ENCODE measurements at places on chromosomes 12 and 14.

DNA sequence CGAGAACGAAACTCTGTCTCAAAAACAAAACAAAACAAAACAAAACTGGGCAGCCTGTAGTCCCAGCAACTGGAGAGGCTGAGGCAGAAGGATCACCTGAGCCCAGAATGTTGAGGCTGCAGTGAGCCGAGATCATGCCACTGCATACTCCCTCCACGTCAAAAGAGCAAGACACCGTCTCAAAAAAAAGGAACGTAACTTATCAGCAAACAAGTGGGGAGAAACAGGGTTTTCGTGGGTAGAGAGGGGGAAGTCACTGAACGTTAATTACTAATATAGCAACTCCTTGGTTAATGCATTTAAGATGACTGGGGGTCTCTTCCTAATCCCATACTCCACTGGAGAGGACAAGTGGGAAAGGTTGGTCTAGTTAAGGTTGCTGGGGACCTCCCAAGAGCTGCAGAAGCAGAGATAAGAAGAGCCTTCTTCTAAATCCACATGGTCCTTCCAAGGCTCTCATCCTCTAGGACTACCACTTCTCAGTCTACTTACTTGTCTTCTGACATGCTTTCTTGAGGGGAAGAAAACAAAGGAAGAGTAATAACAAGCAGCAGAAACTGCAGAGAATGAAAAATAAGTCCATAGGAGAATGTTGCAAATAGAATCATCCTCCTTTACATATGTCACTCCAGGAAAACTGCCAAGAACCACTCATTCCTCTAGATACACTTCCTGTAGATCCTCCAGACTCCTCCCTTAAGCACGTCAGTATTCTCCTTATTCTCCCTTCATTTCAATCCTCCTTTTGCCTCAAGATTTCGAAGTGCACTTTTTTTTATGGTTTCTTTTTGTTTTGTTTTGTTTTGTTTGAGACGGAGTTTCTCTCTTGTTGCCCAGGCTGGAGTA, 5.8 kb downstream of the NUMB start:
- no peak for DNase-seq

- no peak for DNase-seq
Measured at GRCh38 chr14:65723348-65723747, 310.8 kb downstream of the FUT8 start.

DNA sequence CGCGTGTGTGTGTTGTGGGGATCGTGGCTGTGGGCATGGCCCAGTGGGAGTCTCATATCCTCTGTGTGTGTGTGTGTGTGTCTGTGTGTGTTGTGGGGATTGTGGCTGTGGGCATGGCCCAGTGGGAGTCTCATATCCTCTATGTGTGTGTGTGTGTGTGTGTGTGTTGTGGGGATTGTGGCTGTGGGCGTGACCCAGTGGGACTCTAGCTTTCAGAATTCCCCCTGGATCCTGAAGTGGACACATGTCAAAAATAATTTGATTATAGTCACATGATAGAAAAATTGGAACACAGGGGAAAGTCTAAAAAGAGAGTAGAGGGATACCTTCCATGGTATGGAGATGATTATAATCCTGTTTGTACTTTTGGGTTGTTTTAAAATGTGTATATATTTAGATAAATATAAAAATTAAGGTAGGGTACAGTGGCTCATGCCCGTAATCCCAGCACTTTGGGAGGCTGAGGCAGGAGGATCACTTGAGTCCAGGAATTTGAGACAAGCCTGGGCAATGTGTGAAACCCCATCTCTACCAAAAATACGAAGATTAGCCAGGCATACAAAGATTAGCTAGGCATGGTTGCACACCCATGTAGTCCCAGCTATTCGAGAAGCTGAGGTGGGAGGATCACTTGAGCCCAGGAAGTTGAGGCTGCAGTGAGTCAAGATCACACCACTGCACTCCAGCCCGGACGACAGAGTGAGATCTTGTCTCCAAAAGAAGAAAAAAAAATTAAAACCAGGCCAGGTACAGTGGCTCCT, 11.0 kb downstream of the PAPLN start:
- no peak for DNase-seq

DNA sequence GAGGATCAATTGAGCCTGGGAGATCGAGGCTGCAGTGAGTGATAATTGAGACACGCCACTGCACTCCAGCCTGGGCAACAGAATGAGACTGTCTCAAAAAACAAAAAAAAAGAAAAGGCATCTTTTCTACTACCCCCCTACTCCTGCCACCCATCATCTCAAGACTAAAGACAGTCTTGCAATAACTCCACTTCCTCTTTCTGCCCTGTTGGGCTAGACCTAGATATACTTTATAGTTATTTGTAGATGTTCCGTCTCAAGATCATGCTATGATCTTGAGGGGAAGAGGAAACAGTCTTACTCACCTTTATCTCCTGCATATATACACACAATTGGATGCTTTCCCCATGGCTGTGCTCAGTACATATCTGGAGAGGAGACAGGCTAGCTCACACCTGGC, 12.1 kb upstream of the ESPL1 start:
- no peak for DNase-seq

GRCh38 chr14:72717220-72717619, 176.7 kb downstream of the DPF3 start:
- DNase-seq: no peak

DNA sequence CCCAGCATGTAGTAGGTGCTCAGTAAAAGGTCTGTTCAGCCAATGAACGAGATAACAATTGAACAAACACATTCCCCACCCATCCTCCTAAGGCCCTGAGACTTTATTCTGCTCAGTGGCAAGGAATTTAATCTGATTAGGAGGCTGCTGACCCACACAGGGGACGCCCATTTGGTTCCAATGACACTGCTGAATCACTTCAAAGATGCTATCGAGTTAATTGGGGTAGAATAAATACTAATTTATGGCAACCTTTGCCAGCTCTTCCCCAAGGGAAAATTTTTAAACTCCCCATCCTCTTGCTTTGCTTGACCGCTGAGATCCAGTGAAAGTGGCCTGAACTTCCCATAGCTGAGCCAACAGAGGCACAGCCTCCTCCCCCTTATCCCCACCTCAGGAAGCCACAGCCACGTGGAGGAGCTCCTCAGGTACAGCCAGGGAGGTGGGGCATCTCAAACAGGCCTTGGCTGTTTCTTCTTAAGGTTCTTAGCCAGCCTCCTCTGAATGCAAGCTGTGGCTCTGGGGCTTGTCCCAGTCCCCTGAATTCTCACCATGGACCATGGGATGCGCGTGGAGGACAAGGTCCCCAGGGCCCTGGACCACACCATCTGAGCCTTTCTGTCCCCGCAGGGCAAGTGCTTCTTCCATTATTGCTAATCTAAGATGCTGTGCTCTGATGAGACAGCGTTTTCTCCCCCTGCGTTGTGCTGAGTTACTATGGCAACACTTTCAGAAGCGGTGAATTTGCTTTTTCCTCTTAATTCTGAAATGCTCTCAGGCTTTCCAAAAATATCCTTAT, 26.7 kb downstream of the C14orf132 start:
- no peak for DNase-seq

- peak; percentile 34 for DNase-seq
Measured at GRCh38 chr12:1246637-1247036, 255.6 kb downstream of the ERC1 start.

- no peak for DNase-seq
Measured at GRCh38 chr14:32011225-32011624, 65.9 kb upstream of the ARHGAP5 start.

DNA sequence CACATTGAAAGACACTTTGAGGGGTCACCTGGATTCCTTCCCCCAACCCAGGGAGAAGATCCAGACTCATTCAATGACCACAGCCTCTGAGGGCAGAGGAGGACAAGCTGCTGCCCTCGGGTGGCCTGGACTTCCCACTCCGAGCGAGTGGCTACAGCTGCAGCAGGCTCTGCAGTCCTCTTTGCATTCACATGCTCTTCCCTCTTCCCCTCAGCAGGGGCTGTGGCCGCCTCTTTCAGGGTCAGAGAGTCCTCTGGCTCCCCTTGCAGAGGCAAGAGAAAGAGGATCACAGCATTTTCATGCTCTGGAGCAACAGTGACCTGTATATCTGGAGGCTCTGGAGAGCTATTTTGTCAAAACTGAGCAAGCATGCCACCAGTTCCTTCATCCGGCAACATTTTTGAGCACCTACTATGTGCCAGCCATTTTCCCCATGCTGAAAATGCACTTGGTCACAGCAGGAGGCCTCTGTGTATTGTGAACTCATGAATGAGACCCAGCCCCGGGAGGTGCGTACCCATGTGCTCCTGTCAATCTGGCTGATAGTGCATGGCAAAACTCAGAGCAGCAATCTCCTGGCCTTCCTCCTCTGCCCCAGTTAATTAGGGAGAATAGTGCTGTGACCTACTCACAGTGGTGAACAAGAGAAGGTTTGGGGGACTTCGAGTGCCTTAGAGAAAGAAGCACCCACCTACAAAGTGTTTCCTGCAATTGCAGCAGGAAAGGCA, 42.9 kb upstream of the KCNA5 start:
- no peak for DNase-seq

GRCh38 chr12:45886685-45887084, 103.7 kb downstream of the SCAF11 start:
- DNase-seq: no peak

DNA sequence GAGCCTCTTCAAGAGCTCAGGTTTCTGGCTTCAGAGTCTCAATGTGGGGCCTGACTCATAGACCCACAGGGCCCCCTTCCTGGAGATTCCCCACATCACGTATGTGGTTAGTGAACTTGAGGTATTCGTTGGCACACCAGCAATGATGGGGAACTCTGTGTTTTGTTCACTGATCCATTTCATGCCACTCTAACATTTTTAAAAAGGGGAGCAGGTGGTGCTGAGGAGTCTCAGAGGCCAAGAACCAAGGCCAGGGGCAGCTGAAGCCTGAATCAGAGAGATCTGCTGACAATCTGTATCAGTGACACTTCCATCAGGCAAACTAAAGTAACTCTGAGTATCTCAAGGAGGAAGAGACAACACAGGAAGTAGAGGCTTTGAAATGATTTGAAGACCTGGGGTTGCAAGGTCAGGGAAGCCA, 323.4 kb downstream of the VRK1 start:
- no peak for DNase-seq

DNA sequence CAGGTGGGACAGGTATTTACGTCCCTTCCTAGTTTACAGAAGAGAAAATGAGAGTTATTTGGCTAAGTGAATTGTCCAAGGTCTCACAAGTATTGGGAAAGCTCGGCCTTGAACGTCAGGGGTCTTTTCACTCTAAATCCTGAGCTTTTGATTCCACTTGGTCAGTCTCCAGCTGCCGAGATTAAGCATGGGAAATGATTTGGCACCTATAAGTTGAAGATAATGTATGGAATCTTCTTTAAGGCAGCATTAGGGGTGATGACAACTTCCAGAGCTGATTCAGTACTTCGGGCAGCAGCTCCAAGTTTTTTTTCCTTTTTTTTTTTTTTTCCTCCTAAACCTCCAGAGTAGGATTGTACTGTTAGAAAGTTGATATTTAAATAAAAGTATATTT, 722 bp downstream of the FAM234B start:
- DNase-seq: no peak

- peak; percentile 63 for DNase-seq
Measured at GRCh38 chr12:47223031-47223847, 143.5 kb upstream of the AMIGO2 start.

DNA sequence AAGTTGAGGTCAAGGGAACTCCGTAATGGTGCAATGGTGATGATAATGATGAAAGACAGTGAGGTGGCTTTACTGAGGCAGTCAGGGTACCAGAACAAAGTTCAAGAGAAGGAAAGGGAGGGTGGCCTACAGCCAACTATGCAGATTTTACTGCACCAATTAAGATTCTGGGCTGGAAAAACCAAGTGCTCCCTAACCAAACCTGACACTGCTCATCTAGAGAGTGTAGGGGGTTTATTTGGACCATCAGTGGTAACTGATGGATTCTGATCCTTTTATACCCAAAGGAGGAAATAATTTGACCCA, 387 bp downstream of the LRRC9 start:
- DNase-seq: no peak

- DNase-seq: no peak
Measured at GRCh38 chr14:70183991-70184390, 4.8 kb downstream of the SLC8A3 start.

GRCh38 chr14:58721723-58722122, 84.0 kb downstream of the DACT1 start:
- DNase-seq: no peak

- DNase-seq: no peak
Measured at GRCh38 chr14:45261209-45261608, 8.2 kb upstream of the MIS18BP1 start.

- DNase-seq: no peak
Measured at GRCh38 chr14:93859957-93860356, 67.2 kb upstream of the FAM181A start.

DNA sequence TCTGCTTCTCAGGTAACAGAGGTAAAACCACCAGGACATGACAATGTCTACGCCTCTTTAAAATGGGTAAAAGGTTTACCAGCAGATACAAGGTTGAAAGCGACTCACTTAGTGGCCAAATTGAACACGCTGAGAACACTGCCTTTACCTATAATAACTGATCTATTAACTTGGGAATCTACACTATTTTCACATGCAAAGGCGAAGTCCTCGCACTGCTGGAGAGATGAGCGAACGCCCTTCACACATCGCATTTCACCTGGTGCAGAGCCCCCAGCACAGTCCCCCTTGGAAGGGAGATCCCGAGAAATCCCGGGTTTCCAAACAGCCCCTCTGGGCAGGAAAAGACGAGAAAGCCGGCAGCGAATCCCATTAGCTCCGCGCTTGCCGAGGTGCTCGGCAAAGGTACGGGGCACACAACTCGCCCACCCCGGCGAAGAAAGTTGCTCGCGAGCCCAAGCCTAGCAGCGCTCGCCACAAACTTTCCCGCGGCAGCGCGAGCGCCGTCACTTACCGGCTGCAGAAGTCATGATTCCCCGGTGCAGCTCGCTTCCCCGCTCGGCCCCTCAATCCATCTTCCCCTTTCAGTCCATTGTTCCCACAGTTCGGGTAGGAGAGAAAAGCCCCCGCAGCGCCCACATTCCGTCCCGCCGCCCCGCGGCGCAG, 423 bp downstream of the FGD6 start:
- DNase-seq: peak; percentile 47

GRCh38 chr12:113645183-113645582, 173.5 kb upstream of the LHX5 start:
- DNase-seq: no peak

DNA sequence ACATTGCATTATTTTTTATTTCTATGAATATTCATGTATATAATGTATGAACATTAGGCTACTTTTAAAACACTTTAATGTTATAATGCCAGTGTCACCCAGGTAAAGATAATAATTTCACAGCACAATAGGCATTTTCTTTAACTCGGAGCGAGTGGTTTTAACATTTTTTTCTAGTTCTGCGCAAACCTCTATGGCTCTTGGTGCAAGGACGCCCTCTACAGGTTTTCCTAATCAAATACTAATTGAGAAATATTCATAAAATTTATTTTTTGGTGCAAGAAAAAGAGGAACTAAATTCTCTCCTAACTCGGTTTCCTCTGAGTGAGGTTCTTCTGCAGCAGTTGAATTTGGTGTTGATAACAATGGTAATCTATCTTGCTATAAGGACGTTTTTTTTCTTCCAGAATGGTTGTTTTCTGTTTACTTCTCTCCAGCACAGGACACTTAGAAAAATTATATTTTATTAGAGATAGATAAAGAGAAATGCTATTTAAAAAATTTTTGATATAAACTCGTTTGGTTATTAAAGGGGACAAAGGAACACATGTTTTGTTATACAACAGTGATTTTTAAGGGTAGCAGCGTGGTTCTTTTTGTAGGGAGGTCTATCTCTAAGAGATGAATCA, 2.4 kb upstream of the WIF1 start:
- DNase-seq: peak; percentile 62
